ENCODE measurements at places on chromosomes 2 and 18.

- DNase-seq: no peak
These were observed 247.9 kb downstream of the HDAC4 start for GRCh38 chr2:239152916-239153305.

DNA sequence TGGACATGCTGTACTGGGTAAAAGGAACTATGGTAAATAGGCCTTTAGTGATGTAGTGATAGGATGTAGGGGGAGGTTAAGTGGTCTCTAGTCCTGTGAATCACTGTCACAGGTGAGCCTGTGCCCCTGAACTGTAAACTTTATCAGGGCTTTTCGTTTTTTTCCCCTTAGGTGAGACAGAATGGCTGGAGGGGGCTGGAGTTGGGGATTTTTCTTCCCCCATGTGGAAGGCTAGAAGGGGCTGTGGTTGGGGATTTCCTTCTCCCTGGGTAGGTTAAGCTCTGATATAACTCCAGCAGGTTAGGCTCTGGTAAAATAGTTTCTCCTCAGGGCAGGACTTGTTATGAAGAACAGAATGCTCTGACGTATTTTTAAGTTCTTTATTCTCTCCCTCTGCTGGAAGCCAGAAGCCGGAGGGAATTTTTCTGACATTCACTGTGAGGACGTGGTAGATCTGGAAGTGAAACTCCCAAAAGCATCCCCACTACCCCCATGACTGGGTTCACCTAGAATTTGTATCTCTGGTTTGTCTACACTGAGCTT, 28.5 kb downstream of the PIKFYVE start:
- DNase-seq: no peak

DNA sequence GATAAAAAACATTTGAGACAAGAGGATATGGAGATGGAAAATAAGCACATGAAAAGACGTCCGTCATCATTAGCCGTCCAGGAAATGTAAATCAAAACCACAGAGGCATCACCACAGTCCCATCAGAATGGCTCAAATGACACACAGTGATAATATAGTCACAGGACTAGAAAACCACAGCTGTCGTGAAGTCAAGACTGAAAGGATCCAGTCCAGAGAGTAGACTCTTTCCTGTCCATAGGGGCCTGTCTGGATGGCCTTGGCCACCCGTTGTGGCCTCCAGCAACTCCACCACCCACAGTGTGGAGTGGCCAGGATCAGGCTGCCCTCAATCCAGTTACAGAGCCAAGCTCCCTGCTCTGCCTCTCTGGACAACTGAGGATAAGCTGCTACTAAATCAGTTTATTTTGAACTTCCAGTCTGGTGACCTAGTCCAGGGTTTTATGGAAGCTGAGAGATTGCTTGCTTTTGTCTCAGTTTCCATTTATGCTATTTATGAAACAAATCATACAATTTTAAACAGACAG, 60.4 kb downstream of the RHOB start:
- no peak for DNase-seq

GRCh38 chr2:187942876-187943275, 348.8 kb upstream of the GULP1 start:
- no peak for DNase-seq

DNA sequence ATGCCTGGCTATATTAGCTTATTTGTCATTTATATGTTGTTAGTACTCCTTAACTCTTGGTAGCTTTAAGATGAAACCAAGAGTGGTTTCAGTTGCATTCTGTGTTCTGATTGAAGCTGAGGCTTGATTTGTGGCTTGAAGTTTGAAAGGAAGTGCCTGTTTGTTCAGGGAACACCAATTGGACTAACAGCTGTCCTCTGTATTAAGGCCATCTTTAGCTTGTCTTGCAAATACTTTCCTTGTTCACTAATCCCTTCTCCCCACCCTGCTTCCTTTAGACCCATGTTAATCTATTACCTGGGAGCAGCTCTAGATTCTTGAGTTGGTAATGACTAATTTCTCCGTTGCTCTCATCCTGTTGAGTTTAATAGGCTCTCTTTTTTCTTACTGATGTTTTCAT, 13.4 kb downstream of the ITGA6 start:
- no peak for DNase-seq

- DNase-seq: no peak
These were observed 244.4 kb upstream of the MGAT5 start for GRCh38 chr2:134009440-134009839.

DNA sequence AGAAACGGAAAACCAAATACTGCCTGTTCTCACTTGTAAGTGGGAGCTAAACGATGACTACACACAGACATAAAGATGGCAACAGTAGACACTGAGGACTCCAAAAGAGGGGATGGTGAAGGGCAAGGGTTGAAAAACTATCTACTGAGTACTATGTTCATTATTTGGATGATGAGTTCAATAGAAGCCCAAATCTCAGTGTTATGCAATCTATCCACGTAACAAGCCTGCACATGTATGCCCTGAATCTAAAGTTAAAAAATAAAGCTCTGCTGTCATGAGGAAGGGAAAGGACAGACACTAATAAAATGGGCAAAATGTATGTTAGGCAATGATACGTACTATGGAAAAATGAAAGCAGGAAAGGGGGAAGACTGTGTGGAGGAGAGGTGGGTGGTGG, 376.0 kb downstream of the TGIF1 start:
- DNase-seq: no peak

DNA sequence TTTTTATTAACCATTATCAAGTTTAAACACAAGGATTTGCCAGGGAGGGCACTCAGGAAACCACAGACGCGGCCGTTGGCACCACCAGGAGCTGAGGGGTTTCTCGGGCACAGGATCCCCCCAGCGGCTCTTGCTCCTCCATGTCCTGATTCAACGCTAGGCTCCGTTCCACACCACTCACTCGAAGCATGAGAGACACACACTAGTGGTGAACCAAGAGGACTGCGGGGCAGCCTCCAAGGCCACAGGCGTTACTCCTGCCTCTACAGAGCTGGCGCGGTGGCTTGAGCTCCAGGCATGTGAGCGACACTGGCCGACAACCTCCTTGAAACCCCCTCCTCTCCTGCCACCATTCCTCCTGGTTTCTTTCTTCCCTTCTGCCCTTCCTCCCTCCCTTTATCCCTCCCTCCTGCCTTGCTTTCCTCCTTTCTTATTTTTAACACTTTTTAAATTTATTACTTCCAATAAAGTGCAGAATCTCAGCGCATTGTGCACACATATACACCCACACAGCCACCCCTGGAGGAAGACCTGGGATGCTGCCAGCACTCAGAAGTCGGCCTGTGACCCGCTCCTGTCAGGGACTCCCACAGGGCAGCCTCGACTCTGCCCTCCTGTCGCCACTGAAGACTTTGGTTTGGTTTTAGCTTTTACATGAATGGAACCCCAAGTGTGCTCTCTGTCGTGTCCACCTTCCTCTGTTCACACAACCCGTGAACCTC, 21.7 kb downstream of the COX7A2L start:
- no peak for DNase-seq

GRCh38 chr2:88764850-88765153, 73.3 kb downstream of the RPIA start:
- no peak for DNase-seq

Measured in NCI-H2107 (cell line).